ENCODE measurements at places on chromosomes 16 and 17. TPM values are rescaled to one million over a fixed set of nuclear protein-coding genes. Genes with fewer than 3 reads are reported as not detected.

GRCh38 chr17:60103957-60104356 lies 25.2 kb upstream of the HEATR6 start:
- ATAC-seq: no peak

DNA sequence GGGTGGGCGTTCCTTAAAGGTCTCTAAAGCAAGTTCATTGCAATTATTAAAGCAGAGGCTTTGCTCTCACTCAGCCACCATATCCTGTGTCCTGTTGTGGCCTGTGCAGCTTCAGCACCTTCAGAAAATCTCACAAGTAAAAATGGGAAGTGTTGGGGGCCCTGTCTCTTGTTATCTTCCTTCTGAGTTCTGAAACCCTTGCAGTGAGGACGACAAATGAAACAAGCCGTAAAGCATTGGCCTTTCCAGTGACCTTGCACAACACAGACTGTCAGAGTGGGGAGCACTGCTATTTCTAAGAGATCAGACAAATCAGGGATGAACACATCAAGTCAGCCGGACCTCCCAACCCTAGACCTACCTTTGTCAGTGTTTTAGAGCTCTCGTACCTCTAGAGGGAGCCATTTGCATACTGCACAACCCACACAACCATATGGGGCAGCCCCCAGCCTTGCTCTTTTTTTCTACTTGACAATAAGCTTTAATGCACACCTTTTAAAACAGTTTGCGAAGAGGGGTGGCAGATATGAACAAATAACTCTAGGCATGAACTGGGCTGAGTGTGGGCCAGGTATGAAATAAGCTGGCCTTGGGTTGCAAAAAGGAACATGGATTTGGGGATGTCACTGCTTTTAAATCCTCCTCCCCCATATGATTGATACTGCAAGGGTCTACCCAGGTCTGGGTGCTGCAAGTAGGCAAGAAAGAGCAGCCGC lies 89.8 kb downstream of the KATNIP start:
- peak; percentile 43 for ATAC-seq

DNA sequence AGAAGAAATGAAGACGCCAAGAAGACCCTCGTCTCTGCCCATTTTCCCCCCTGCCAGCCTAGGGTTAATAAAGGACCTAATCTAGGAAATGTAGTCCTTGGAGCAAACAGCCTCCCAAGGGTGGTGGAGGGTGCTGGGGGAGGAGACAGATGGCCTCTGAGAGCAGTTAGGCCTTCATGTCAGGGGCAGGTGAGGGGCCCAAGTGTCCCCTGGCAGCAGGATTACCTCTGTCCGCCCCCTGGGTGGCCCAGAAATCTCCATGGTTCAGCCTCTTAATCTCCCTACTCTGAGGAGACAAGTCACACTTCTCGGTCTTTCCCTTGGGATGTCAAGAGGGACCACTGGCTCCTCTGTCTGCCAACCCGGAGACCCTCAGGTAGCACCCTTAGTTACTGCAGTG lies 365.4 kb upstream of the TNRC6C start:
- ATAC-seq: no peak

DNA sequence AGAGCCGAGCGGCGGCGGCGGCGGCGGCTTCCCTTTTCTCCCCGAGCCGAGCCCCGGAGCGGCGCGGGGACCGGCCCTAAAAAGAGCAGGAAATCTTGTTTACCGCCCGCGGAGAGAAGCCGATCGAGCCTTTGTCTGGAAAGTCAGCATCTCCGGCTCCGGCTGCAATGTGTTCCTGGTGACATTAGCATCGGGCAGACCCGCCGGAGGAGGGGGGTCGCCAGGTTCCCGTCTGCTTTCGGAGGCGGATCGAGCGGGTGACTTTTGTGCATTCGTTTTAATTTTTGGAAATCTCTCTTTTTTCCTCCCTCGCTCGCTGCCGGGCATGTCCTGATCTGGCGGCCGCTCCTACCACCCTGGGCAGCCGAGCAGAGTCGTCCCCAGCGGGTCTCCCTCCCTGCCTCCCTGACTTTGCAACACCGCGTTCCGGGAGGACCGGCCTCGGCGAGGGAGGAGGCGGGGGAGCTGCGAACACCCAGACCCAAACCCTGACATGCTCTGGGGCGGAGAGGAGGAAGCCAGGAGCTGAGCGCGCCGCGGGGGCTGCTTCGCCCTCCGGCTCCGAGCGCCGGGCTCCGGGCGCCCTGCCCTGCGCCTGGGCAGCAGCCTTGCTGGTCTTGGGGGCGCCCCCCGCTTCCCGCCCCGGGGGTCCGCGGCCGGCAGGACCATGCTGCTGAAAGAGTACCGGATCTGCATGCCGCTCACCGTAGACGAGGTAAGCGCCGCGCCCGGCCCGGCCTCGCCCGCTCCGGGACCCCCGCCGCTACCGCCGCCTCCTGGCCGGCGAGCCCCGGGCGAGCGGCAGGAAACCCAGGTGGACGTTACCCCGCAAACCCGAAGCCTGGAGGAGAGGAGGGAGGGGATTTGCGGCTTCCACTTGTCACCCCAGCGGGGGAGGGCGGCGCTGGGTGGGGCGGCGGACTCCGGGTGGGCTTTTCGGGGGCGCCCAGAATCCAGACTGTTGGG lies 690 bp downstream of the PITPNC1 start:
- ATAC-seq: peak; percentile 24

ZFPM1 gene
- total RNA-seq: 0.40 TPM

DNA sequence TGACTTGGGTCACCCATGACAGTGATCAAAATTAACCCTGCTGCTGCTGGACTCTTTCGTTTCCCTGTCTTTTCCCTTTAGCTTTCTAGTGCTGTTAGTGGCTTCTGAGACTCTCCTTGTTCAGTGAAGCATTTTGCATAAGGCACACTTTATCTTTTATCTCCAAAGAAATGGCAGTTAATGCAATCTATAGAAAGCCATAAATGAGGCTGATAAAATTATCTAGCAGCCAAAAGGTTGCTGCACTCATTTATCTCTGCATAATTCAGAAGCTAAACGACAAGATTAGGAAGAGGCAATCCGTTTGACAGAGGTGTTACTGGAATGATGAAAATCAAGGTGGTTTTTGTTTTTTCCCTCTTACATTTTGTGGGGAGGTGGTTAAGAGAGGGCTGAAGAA lies 1109.5 kb upstream of the EEF2KMT start:
- no peak for ATAC-seq

DNA sequence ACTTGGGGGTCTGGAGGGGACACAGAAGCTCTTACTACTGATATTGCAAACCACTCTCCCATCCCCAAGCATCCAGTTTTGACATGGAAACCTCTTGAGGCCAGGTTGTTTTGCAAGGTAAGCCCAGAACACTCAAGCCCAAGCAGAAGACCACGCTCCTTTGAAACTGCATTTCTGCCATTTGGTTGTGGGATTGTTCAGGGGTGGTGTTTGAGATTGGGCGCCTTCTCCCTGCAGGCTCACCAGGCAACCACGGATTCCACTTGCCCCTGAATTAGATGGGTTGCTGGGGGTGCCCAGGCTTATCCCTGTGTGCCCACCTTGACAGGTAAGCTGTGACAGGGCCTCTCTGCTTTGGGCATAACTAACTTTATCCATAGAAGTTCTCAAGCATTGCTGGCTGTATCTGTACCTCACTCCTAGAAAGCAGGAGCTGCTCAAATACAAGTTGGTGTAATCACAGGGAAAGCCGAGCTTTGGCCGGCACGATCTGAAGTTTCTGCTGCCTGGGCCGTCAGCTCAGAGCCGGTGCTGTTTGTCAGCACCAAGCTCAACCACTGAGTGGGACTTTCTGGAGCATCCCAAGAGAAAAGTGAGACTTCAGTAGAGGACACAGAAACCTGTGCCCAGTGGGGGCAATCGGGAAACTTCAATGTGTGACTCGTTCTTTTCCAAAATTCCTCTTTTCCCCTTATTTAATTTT lies 93.6 kb downstream of the CYLD start:
- no peak for ATAC-seq
